ENCODE measurements at places on chromosomes 13 and 19.

DNA sequence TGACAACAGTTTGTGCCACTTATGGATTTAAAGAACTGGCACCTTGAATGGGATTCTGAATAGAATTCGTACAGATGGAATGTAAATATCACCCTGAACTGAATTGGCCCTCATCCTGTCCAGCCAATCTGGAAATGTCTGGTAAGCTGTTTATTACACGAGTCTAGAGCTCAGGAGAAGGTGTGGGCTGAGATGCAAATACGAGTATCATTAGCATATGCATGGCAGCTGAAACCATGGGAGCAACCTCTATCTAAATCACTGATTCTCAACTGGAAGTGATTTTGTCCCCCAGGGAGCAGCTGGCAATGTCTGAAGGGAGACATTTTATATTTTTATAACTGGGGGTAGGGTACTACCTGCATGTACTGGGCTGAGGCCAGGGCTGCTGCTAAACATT, 15.6 kb upstream of the VWA8 start:
- no peak for ATAC-seq

- ATAC-seq: no peak
Measured at GRCh38 chr19:16969135-16969534, 57.5 kb downstream of the CPAMD8 start.

DNA sequence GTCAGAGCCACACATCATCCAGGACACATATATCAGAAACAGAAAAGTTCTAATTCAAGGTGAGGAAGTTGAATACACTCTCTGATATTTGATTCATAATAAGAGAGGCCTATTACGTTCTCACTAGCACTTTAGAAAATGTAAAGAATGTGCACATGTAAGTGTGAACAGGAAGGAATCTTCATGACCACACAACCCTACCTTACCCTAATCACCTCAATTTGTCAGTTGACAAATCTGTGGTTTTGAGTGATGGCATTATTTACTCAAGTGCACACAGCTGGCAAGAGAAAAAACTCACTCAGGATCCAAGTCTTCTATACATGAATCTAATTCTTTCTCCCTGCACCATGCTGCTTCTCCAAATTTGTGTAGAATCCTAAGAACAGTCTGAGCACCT, 445.8 kb downstream of the SUCLA2 start:
- no peak for ATAC-seq

DNA sequence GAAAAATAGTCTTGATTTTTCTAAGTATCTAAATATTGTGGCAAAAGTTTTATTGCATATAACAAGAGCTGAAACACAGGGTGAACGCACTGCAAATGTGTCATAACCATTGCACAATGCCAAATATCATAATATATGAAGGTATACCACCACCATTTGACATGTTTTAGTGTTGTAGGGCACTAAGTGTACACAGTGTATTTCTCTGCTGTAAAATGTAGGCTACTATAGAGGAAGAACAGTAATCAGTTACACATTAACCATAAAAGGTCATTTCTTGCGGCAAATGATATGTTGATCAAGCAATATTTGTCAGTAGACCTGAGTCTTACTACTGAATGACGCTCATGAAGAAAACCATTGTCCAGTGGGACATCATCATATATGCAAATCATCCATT, 18.3 kb upstream of the KLF5 start:
- no peak for ATAC-seq

Measured in activated CD4-positive, CD25-positive, alpha-beta regulatory T cell treated with anti-CD3 and anti-CD28 coated beads, Interleukin-2, amount 50 U/mL, for 24 hours (primary cell).